ENCODE measurements at places on chromosomes 5 and 9.

DNA sequence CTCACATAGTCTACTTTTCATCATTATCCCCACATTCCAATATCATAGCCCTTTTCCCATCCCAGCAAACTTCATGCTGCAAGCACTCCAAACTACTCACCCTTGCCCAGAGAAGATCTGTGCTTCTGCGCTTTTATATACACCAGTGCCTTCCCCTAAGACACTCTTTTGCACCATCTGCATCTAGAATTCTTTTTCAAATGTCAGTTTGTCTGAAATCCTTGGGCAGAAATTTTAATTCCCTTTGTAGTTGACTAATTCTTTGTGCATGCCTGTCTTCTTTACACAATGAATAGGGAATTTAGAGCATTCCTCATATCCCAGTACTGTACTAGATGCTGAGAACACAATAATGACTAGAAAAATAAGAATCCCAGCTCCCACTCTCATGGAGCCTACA lies 298.9 kb downstream of the KCNN2 start:
- no peaks in the 10 kb centered on the region for H3K27me3 ChIP-seq
- H3K4me1 ChIP-seq, result no peaks in the 10 kb centered on the region
- no peak overlapping the region for H3K27ac ChIP-seq
- H3K4me3 ChIP-seq, result no peak overlapping the region
- H3K36me3 ChIP-seq, result no peaks in the 10 kb centered on the region

- peaks cover 3% of the 10 kb centered on the region for H3K4me1 ChIP-seq
- no peak overlapping the region for H3K27ac ChIP-seq
- H3K27me3 ChIP-seq, result peaks cover 32% of the 10 kb centered on the region
- DNase-seq, result no peak
- no peaks in the 10 kb centered on the region for H3K36me3 ChIP-seq
Observed at GRCh38 chr9:133280392-133280791, 5.4 kb upstream of the ABO start.

DNA sequence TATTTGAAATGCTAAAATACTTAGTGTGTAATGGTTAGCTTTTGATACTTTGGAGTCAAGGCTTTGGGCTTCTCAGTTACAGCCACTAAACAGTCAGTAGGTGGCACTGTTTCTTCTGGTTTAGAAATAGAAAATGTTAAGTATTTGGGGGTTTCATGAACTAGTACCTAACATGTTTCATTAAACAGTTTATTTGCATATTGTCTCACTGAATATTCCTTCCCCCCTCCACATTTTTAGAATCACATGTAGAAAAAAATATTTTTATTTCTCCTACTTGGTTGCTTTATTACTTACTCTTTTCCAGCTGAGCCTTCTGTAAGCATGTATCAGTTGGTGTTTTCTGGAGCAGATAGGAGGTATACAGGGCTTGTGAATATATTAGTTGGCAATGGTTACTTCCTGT lies 48.0 kb downstream of the IPO11 start:
- H3K4me3 ChIP-seq, result no peak overlapping the region
- no peaks in the 10 kb centered on the region for H3K36me3 ChIP-seq
- H3K4me1 ChIP-seq, result peaks cover 5% of the 10 kb centered on the region
- no peak overlapping the region for H3K27ac ChIP-seq
- no peak for DNase-seq

GRCh38 chr5:72480841-72481240 lies 26.4 kb downstream of the ZNF366 start:
- no peak overlapping the region for H3K4me3 ChIP-seq
- no peaks in the 10 kb centered on the region for H3K27me3 ChIP-seq
- no peak overlapping the region for H3K27ac ChIP-seq
- peaks cover 26% of the 10 kb centered on the region for H3K4me1 ChIP-seq
- no peak for DNase-seq

Data from chondrocyte (in vitro differentiated cells).